ENCODE measurements at places on chromosomes 4 and X. TPM values are rescaled to one million over a fixed set of nuclear protein-coding genes. Genes with fewer than 3 reads are reported as not detected.

The TMPRSS11E gene
- total RNA-seq, result not detected

The TMPRSS11A gene
- not detected for total RNA-seq

The SSX2B gene
- total RNA-seq, result not detected

The RBM47 gene
- total RNA-seq, result 301 TPM

The CUL4B gene
- 26.0 TPM for total RNA-seq

The CTAG1A gene
- not detected for total RNA-seq

The BEX1 gene
- total RNA-seq, result 1.2 TPM

The IL21 gene
- total RNA-seq, result not detected

The HMGN5 gene
- 4.5 TPM for total RNA-seq

The GC gene
- not detected for total RNA-seq

The TACR3 gene
- total RNA-seq, result not detected

The CXCL1 gene
- total RNA-seq, result 22.3 TPM

The CXCL8 gene
- 1.9 TPM for total RNA-seq

The FRMD7 gene
- total RNA-seq, result not detected

The FOXR2 gene
- not detected for total RNA-seq

The TRIM2 gene
- 145 TPM for total RNA-seq

The NDP gene
- total RNA-seq, result 0.17 TPM

The CSN3 gene
- total RNA-seq, result not detected

The CLDN2 gene
- 0.20 TPM for total RNA-seq

The DMRTC1 gene
- total RNA-seq, result 0.40 TPM

The ZFP42 gene
- not detected for total RNA-seq

The CXCL10 gene
- total RNA-seq, result 3.2 TPM

The PPBP gene
- total RNA-seq, result not detected

The XAGE2 gene
- total RNA-seq, result not detected

The NAT8L gene
- 0.06 TPM for total RNA-seq

The SLC38A5 gene
- total RNA-seq, result 24.1 TPM
